ENCODE measurements at places on chromosomes 13 and 19.

- DNase-seq: no peak
Measured at GRCh38 chr19:53824134-53824611, at the start of gene NLRP12. NLRP12 (minus strand) TSS chr19:53824314; CDS start chr19:53824174, 140 bp downstream.

- DNase-seq: no peak
Measured at GRCh38 chr13:51772781-51773180, 31.2 kb downstream of the DHRS12 start.

DNA sequence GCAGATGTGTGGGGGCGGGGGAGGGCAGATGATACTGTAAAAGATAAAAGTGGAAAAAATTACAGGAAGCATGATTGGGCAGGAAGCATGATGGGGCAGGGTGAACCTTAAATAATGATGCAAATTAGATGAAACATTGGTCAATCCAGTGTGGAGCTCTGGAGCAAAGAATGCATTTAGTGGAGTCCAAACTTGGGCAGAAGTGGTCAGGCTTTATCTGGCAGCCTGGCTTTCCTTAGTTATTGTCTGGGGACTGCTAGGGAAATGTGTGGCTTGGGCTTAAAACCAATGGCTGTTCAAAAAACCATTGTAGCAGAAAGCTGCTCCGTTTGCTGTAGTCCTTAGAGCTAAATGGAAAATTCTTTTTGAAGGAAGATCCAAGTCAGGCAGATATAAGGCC, 1077.3 kb upstream of the MIR17HG start:
- DNase-seq: no peak

GRCh38 chr13:32910530-32910929, 105.7 kb upstream of the KL start:
- no peak for DNase-seq

DNA sequence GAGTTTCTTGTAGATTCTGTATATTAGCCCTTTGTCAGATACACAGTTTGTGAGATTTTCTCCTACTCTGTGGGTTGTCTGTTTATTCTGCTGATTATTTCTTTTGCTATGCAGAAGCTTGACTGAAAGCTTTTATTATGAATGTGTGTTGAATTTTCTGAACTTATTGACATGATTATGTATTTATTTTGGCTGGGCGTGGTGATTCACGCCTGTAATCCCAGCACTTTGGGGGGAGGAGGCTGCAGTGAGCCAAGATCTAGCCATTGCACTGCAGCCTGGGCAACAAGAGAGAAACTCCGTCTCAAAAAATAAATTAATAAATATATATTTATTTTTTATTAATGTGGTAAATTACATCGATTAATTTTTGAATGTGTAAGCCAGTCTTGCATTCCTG, 78.9 kb downstream of the DNAJC15 start:
- DNase-seq: no peak

DNA sequence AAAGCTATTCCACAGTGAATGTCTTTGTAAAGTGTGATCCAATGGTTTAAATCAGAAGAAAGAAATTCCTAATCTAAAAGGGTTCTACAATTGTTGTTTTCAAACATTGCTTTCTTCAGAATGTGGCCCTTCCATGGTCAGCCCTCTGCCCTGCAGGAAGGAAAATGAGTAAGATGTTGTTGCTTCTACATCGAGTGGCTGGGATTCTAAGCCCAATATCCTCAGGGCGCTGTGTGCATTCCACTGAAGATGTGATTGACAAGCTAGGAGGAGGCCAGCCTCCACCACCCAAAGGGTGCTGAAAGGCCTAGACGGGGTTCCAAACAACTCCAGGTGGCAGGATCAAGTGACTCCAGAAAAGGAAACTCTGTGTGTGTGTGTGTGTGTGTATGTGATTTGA, 316.9 kb upstream of the TSHZ3 start:
- DNase-seq: no peak

DNA sequence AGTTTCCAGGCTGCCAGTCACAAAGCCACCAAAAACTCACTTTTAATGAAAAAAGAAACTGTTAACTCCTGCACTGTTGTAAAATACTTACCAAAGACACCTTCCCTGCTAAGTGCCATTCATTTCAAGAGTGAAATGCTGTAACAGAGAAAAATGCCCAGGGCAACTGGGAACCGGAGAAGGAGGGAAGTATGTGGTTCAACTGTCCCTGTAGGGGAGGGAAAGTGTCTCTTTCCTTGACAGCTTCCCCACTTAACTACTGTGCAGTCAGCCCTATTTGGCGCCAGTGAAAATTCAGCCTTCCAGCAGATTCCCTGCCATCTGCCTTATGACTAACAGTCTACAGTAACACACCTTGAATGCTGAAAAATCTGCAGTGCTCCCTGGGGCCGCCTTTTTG, 789.0 kb downstream of the DIAPH3 start:
- no peak for DNase-seq

- no peak for DNase-seq
Measured at GRCh38 chr13:43611281-43612273, 175.2 kb downstream of the ENOX1 start.

DNA sequence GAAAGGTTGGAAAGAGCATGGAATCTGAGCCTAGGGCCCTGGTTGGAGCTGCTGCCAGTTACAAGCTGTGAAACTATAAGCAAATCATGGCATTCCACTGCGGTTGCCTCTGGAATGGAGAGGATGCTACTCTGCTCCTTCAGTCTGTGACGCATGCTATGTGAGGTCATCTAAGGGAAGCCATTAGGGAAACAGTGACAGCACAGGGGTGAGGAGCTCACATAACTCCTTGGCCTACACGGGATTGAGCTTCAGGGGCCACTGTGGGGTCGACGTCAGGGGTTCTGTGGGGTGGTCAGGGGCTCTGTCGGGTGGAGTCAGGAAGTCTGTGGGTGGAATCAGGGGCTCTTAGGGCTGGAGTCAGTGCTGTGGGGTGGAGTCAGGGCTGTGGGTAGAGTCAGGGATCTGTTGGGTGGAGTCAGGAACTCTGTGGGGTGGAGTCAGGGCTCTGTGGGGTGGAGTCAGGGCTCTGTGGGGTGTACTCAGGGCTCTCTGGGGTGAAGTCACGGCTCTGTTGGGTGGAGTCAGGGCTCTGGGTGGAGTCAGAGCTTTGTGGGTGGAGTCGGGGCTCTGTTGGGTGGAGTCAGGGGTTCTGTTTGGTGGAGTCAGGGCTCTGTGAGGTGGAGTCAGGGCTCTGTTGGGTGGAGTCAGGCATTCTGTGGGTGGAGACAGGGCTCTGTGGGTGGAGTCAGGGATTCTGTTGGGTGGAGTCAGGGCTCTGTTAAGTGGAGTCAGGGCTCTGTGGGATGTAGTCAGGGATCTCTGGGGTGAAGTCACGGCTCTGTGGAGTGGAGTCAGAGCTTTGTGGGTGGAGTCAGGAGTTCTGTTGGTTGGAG, 35.8 kb upstream of the MEDAG start:
- DNase-seq: peak; percentile 14

DNA sequence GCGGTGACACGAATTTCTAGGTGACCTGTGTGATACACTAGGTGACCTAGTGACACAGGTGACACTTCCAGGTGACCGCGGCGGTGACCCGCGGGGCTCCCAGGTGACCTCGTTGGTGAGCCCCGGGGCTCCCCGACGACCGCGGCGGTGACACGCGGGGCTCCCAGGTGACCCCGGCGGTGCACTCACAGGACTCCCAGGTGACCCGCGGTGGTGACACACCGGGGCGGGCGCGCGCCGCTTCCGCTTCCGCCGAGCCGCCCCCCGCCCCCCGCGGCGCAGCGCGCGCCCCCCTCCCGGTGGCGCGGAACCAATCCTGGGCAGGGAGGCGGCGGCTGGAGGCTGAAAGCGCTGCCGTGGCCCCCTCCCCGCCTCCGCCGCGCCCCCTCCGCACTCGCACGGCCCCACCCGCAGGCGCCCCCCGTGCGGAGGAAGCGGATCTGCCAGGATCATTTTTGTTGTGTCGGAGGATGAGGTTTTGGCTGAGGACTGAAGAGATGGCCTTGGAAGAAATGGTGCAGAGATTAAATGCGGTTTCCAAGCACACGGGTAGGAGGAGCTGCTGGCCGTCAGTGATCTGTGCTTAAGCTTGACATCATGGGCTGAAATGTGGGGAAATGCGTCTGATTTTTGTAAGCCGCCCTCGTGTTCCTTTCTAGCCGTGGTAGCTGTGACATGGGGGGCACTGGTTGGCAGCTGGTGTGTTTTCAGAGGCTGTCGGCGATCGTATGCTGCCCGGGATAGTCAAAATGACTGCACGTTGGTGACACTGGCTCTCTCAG, at the start of gene MCF2L:
Gene MCF2L (plus strand): TSS at position 305 of the 782 bp plus-strand sequence. CDS start 166 bp downstream, at position 471.
- DNase-seq: peak; percentile 31

GRCh38 chr19:2783781-2784145, 690 bp upstream of the SGTA start:
- no peak for DNase-seq

- no peak for DNase-seq
Measured at GRCh38 chr13:19955873-19956559, 2.5 kb upstream of the ZMYM2 start.

DNA sequence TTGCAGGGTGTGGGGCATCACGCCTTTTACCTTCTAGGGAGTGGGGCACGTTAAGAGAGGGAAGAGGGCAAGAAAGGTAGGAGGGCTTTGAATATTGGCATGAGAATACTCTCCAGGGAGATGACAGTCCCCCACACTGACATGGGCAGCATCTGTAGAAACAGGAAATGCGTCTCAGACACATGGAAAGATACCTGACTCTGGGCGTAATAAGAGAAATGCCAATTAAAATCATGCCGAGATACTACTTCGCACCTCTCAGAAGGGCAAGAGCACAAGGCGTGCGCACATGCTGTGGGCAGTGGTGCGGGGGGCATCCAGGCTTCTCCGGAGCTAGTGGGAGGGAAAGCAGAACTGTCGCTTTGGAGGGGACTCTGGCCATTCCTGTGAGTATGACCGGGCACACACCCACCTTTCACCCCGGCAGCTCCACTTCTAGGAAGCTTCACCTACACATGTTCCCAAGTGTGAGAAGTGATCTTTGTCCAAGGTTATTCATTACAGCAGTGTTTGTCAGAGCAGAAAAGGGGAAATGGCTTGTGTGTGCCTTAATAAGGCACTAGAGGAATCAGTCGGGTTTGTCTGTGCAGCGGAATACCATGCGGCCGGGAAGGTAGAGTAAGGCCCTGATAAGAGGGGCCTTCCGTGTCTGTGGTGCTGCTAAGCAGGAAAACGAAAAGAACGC, 99.5 kb downstream of the SIPA1L3 start:
- DNase-seq: no peak

GRCh38 chr13:30727491-30728355, 7.6 kb upstream of the ALOX5AP start:
- no peak for DNase-seq

DNA sequence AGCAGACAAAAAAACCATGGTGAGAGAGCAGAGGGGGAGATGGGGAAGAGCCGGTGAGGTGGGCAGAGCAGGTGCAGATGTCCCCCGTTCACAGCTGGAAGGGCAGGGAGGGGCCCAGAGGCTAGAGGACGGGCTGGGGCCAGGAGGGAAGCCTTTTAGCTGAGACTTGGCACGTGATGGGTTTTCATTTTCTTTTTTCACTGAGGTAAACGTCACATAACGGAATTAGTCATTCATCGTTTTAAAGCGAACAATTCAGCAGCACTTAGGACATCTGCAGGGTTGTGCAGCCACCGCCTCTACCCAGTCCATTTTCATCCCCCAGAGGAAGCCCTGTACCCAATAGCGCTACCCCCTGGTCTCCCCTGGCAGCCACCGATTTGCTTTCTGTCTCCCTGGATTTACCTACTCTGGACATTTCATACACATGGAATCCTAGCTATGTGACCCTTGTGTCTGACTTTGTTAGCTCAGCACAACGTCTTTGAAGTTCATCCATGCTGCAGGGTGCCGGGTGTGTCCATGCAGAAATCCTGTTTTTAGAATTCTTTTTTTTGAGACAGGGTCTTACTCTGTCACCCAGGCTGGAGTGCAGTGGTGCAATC, 16.0 kb upstream of the EMC10 start:
- DNase-seq: no peak

GRCh38 chr19:42459926-42460325, 17.2 kb upstream of the CXCL17 start:
- DNase-seq: no peak

DNA sequence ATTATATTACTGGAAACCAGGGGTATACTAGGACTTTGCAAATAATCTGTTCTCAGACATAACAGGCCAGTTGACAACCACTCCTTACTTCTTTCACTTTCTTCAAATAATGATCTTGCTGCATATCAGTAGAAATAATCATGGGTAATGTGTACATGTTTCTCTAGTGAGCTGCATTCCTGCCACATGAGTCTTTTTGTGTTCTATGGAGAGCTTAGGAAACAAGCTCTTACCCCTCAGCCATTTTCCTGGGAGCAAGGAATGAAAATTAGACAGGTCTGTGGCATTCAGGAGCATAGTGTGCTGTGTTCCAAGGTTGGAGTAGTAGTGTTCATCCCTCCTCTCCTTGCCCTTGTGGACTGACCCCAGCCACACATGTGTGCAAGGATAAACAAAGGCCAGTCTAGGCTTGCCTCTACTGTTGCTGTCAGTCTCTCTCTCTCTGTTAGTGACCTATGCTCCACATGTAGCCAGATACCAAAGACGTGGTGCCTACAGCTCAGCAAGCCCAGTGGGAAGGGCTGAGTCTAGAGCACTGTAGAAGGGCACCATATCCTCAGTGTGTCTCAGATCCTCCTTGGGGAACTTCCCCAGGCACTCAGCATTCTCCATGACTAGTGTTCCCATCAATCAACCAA, 11.5 kb upstream of the OXGR1 start:
- no peak for DNase-seq

- no peak for DNase-seq
Measured at GRCh38 chr19:55172741-55173140, 6.3 kb upstream of the DNAAF3 start.

Data from stimulated activated CD4-positive, alpha-beta T cell treated with anti-CD3 and anti-CD28 coated beads, Interleukin-12 subunit alpha, Interleukin-12 subunit beta, amount 100 ng/mL, for 24 hours (primary cell).